T-helper 2 cell treated with Interferon-gamma antibody and Interleukin-4, amounts not matched to agents 5 μg/mL and 100 μg/mL, for 36 hours (primary cell): ENCODE measurements at places on chromosomes 7 and 10.
A peak's percentile ranks its signal among the peaks of the same experiment; 100 is the strongest.

DNA sequence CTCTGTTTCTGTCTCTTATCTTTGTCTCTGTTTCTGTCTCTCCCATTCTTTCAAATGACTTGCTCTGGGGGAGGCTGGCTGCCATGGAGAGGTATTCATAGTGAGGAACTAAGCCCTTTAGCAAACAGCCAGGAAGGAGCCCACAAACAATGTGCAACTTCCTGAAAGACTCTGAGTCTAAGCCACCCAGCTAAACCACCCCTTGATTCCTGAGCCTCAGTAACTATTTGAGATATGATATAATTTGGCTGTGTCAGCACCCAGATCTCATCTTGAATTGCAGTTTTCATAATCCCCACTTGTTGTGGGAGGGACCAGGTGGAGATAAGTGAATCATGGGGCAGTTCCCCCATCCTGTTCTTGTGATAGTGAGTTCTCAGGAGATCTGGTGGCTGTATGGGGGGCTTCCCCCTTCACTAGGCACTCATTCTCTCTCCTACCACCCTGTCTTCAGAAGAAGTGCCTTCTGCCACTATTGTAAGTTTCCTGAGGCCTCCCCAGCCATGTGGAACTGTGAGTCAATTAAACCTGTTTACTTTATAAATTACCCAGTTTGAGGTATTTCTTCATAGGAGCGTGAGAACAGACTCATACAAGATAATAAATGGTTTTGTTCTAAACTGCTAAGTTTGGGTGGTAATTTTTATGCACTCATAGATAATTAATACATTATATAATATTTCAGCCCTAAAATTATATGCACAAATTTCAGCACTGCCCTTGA, 121.2 kb upstream of the FOXP2 start:
- no peak for DNase-seq

- no peak for DNase-seq
Observed at GRCh38 chr7:143477501-143478150, at the start of gene TAS2R41. Gene TAS2R41, plus strand, starts transcription at chr7:143477873. Its CDS starts 0 bp downstream, at chr7:143477873.

GRCh38 chr7:151016942-151017341, 7.4 kb downstream of the ATG9B start:
- DNase-seq = no peak

DNA sequence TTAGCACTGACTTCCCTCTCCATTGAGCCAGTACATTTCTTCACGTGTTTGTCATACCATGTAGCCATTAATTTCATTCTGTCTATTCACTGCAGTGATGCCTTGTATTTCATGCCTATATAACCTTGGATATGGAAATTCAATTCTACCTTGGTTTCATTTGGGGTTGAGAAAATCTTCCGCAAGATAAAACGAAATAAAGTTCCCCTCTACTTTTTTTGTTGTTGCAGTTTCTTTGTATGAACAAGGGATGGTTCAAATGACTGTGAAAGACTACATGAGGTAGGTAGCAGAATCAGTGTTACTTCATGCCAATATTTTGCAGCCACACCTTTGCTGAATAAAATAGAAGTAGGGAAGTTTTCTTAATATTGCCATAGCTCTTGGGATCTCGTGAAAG, 55.6 kb downstream of the ITPRID1 start:
- DNase-seq = no peak

DNA sequence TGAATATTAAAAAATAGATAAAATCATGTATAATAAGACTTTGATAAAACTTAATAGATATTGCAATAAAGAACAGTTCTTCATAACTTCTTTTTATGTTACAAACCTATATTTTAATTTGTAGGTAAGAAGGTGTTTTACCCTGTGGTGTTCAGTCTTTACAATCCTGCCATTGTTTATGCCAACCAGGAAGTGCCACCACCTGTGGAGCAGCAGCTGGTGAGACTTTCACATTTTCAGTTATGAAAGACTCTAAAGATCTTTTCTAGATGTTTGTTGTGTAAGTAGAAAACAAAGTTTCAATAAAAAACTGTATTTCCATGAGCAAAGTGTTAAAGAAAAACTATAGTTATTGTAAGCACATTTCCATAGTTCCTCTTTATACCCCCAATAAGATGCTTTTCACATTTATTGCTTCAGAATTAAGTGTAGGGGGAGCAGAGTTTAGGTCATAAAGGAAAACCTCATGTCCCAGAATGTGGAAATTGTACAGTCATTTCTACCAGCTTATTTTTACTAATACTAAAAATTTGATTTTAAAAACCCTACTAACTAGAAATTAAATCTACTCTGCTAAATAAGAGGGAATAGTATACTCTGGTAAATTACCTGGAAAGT, 28.7 kb downstream of the CSGALNACT2 start:
- no peak for DNase-seq

- DNase-seq = no peak
Observed at GRCh38 chr7:46835556-46835955, 746.4 kb downstream of the TNS3 start.

- no peak for DNase-seq
Observed at GRCh38 chr7:17104419-17104818, 194.0 kb upstream of the AHR start.

- no peak for DNase-seq
Observed at GRCh38 chr10:63268149-63268797, 135.1 kb downstream of the NRBF2 start.

DNA sequence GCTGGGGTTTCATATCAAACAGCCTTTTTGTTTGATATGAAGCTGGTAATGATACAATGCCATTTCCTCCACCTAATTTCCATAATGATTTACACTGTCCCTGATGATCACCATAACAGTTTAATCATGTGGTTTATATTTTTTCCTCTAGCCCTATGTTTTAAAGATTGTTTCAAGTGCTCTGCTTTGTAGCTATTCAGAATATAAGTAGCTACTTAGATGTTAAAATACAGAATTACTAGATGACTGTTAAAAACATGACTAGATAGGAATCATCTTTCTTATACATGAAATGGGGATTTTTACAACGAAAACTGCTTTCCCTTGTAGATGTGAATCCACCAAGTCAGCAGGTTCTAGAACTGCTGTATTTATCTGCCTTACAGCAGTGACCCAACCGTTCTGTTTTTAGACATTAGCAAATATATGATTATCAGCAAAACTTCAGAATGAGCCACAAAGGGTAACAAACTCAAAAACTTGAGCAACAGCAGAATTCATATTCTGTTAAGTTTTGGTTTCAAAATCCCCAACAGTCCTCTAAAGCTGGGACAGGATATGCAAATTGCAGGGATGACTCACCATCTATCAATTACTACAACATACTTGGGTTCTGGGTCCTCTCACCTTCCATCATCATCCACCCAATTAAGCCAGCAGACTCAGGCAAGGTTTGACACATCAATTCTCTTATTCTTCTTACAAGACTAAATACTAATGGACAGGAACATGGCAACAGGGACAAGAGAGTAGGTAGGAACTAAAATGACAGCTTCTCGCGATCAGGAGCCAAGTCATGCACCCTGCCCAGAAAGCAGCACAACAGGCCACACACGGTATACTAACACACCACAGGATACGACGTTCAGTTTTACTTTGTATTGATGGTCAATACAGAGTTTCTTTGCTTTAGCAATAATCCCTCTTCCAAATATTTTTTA, 83.9 kb downstream of the PIP4K2A start:
- peak; percentile 65 for DNase-seq

GRCh38 chr7:100085515-100085914, 3.3 kb upstream of the COPS6 start:
- DNase-seq = no peak

- DNase-seq = no peak
Observed at GRCh38 chr10:43069579-43069978, 7.3 kb upstream of the RET start.

DNA sequence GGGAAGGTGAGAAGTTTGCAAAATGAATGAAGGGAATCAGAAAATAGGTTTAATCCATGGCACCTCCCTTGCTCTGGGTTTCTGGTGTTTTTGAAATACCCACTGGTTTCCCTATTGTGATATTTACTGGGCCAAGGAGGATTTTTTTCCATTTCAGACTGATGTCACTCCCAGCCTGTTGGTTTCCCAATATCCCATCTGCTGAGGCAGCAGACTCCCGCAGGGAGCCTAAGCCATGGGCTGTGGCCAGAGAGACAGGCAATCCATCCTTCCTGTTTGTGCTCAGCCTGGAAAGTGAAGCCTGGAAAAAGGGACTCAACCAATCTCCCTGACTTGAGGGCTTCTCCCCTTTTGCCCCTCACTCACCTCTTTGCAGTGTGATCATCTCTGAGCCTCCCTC, 22.8 kb downstream of the FAM107B start:
- no peak for DNase-seq

GRCh38 chr7:107953265-107953923, 49.6 kb downstream of the LAMB1 start:
- DNase-seq = no peak

GRCh38 chr10:62264702-62265436, 3.8 kb downstream of the RTKN2 start:
- DNase-seq = no peak

DNA sequence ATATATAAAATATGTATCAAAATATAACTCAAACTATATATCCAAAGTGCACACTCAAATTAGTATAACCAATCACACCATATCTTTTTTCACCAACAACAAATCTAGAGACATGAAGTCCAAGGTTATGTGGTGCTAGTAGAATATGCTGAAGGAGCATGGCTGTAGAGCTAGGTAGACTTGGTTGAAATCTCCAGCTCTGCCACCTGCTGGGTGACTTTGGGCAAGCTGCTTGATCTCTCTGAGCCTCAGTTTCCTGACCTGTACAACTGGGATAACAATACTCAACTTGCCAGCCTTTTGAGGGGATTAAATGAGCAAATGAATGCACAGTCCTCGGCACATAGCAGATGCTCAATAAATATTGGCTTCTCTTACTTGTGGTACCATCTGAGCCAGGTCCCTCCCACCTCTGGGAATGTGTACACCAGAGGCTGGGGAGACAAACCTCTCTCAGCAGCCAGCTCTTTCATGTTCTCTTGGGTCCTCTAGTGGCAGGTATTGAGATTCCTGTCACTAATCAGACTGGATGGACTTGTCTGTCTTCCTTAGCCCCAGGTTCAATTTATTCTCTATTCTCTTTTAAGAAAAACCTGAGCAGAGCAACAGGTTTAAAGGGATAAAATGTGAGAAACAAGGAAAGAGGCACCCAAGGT, 94.3 kb upstream of the PDE1C start:
- DNase-seq = no peak

- no peak for DNase-seq
Observed at GRCh38 chr7:28517206-28517605, 104.9 kb downstream of the CREB5 start.

- DNase-seq = no peak
Observed at GRCh38 chr10:34249634-34250033, 565.5 kb downstream of the PARD3 start.

DNA sequence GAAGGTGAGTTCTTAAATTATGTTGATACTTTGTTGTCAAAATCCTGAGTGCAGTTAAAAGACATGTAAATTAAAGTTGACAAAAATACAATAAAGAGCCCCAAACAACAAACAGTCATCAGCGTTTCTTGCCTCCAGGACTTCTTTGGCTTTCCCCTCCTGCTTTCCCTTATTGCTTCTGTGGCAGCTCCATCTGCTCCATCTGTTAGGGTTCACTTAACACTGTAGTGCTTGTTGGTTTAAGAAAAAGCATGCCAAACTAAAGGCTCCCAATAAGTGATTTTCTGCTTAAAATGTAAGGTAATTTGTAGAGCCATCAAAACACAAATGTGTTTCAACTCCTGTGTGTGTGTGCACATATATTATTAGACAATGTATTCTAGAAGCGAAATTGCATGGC, 254.3 kb upstream of the GNAI1 start:
- no peak for DNase-seq

DNA sequence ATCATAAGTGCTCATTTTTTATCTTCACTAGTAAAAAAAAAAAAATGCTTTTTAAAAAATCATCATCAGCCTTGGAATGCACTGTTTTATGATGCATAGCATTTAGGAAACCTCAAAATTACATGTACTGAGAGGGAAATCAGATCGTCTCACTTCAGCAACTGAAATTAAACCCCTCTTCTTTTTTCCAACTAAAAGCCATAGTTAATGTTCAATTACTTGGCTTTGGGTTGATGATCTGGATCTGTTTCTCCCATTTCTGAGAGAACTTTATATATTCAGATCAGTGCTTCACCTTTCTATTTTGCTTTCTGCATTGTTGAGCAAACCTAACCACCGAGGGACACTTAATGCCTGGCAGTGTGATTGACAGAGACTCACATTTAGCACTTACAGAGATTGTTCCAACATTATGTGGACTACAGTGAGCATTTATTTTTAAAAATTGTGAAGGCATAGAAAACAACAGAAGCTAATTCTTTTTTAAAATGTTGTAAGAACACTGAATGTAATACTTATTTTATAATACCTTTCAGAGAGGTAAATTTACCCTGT, 678.4 kb downstream of the PHTF2 start:
- DNase-seq = no peak

- DNase-seq = no peak
Observed at GRCh38 chr10:8534096-8534495, 479.6 kb downstream of the GATA3 start.

DNA sequence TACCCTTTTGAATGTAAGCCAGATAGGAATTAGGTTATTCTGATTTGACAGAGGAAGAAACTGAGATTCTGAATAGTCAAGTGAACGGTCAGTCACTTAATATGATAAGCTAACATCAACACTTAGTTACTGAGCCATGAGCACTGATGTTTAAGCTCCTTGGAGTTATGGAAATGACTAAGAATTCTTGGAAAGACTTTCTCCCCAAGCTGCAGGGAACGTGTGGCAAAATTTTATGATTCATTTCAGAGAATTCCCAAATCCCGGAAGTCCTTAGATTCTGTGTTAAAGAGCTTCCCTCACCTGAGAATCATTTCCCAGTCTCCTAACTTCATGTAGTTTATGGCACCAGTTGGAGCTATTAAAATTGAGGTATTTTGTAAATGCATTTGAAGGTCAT, 330.9 kb downstream of the XPNPEP1 start:
- DNase-seq = no peak

DNA sequence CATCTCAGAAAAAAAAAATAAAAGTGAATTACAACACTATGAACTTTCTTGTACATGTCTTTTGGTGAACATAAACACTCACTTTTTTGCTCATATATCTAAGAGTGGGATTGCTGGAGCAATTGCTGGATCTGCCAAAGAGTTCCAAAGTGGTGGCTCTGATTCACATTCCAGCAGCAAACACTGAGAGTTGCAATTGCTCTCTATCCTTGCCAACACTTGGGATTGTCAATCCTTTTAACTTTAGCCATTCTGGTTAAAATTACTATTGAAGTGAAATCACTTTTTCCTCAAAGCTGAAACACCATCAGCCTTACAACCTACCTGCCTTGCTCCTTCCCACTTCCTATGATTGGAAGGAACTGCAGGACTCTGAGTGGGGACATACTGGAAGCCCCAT, 70.7 kb downstream of the CDHR3 start:
- no peak for DNase-seq

- DNase-seq = no peak
Observed at GRCh38 chr7:112509402-112509801, 28.6 kb downstream of the LSMEM1 start.

- DNase-seq = no peak
Observed at GRCh38 chr7:41975849-41976248, 261.2 kb downstream of the GLI3 start.

DNA sequence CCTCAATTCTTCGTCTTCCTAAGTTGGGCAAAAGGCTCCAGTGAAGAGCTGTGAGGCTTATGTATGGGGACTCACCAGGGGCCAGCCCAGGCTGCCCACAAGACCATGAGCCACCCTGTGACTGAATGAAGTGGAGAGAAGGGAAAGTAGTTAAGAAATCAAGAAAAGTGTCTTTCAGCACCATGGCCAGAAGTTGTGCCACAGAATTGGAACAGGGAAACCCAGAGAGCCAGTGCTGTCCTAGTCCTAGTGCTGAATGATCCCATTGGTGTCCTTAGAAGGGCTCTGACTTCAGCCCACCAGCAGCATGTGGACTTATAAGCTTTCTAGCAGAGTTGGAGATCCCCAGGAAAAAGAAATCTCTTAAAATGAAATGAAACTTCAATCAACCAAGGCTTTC, 37.0 kb upstream of the CCSER2 start:
- DNase-seq = no peak
